ENCODE measurements at places on chromosomes 11 and 22.

DNA sequence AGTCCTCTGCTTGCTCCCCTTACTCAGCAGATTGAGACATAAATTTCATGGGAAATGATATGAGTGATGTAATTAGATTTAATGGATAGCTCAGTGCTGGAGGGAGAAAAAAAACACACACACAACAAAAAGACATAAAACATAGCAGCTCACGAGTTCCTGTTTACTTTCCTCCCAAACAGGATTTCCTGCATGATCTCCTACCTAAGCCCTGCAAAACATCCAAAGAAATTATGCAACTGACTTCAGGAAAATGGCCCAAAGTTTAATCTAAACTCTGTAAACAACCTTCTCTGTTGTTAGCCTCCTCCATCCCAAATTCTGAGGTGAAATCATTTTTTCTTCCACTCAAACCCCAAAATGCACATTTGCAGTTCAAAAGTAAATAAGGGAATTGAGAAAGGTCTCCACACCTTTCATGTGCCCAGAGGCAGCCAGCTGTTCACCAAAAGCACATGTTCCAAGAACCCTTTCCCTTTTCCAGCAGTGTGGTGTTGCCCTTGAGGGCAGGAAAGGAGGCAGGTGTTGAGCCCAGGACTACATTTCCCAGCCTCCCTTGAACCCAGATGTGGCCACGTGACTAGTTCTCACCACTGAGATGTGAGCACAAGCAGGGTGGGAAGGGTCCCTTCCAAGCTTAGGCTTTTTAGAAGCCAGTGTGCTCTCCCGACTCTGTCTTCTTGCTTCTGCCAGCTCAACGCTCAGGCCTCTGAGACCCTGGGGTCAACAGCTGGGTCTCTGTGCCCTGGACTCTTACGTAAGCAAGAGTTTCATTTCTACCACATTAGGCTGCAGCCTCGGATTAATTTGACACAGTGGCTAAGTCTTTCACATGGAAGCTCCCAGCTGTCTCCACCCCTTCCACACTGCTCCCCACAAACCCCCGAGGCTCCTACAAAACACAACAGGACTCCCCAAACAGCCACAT lies 301.2 kb downstream of the CTTN start:
- no peak for DNase-seq

DNA sequence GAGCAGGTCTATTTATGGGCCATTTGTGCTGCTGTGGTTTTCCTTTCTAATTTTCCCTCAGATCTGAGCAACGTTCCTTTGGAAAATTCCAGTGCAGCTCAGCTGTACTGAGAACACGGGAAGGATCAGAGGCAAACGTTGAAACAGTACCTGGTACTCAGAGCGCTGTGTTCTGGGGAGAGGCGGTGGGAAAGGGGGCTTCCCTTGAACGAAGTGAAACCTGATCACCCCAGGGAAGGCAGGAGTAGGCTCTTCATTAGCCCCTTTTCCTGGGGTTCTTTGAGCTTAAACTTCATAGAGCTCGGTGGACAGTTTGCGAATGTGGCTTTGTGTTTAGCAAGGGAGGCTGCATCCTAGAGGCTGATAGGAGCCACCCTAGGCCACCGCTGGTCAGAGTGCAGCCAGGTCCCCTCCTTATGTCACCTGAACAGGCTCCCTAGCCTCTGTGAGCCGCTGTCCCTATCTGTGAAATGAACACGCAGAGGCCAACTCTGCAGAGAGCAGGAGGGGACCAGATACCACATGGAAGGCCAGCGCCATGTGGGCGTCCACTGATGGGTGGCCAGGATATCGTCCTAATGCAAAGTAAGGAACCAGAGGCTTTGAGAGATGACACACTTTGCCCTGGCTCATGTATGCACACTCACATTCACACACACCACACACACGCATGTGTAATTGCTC lies 1464.8 kb downstream of the BRD1 start:
- no peak for DNase-seq

DNA sequence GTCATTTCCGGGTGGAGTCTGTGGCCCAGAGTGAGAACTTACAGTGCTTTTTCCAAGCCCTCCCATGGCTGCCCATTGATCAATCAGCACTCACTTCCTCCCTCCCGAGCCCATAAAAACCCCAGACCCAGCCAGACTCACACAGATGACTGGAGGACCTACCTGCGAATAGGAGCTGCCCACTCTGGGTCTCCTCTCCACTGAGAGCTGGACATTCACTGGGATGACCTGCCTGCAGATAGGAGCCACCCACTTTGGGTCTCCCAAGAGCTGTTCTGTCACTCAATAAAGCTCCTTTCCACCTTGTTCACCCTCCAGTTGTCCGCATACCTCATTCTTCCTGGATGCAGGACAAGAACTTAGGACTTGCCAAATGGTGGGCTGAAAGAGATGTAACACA lies 56.0 kb upstream of the B3GNT6 start:
- DNase-seq = no peak

DNA sequence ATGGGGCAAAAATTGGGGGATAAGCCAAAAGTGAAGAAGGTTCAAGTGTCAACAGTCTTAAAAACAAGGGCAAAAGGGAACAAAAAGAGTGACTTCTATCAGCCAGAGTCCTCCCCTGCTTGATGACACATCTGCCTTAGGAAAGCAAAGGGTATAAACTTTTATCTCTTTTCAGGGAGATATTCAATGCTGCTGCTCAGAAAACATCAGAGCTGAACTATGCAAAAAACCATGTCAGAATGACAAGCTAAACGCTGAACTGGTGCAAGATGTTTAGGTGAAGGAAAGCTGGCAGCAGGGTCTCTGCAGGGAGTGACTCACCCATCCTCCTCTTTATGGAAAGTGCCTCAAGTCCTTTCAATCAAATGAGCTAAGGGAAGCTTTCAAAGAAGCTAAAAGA lies 24.7 kb downstream of the ALG9 start:
- DNase-seq = no peak

GRCh38 chr22:33923660-33924246 lies 3.5 kb upstream of the LARGE1 start:
- no peak for DNase-seq

DNA sequence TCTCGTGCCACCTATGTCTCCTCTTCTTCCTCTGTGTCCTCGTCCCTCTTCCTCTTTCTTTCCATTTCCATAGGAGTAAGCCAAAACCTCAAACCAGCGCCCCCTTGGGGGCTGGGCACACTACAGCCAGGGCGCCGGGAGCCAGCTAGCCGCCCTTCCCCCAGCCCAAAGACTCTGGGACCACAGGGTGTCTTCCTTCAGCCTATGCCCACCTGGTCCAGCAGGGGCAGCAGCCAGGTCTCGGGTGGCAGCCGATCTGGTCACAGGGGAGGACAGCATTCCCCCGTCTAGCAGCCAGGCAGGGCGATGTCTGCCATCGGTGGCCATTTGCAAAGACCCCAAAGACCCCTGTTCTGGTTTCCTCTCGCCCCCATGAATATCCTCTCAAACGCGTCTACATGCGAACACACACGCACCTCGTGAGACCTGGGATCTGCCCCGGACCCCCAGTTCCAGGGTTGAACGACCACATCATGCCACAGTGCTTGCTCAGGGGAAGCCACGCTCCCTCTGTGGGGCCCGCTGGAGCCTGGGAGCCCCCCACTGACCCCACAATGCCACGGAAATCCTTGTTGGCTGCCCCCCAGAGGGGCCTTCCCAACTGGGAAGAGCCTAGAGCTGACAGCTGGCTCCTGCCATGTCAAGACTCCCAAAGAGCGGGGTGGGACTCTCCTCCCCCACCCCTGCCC lies 546.0 kb upstream of the CCDC179 start:
- DNase-seq = no peak

- DNase-seq = no peak
Observed at GRCh38 chr22:30351226-30351625, 5.5 kb downstream of the SF3A1 start.

GRCh38 chr11:129320494-129320893 lies 55.2 kb upstream of the BARX2 start:
- no peak for DNase-seq

GRCh38 chr11:64566915-64567891 lies 23.8 kb upstream of the SLC22A12 start:
- DNase-seq = no peak

DNA sequence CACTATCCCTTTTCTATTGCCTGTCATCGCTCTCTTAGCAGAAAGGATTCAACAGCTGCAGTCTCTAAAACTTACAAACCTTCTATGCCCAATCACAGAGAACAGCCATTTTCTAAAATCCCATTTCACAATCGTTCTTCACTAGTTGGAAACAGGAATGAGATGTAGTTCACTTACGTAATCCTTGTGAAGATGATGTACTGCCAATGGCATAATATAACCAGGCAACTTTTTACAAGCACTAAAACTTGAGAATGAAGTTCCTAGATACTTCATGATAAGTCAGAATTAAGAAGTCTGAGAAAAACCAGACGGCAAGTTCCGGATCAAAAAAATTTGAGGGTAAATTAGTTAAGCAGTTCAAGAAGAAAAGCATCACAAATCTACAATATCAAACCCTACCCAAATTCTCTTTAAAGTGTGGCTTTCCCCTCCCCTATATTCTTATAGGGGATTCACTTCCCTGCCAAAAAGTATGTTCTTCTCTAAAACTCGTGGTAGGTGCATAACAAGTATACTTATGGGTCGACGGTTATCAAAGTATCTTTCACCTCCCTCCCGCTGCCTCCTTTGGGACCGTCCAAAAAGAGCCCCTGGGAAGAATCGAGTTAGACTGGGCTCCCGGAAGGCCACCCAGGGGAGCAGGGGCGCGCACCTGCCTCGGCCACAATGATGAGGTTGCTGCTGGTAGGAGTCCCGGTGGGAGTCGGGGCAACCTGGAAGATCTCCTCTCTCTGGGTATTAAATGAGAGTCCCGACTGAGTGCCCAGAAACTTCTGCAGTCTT lies 666 bp downstream of the MSANTD4 start:
- no peak for DNase-seq

GRCh38 chr11:42179216-42179615 lies 719.8 kb upstream of the LRRC4C start:
- DNase-seq = no peak

DNA sequence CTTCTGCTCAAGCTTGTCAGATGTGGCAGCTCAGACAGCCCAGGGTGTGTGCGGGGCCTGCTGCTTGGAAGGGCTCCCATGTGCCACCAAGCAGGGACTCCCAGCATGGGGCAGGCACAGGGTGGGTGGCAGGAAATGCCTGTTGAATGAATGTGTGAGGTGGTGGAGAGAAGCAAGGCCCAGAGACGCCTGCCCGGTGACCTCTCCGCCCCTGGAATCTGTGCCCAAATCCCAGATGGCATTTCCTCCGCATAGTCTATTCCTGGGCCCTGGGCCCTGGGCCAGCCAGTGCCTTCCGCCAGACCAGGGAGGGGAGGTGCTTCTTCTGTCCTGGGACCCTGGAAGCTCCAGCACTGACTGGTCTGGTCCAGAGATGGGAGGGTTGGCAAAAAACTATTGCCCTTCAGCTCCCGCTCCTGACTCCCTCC lies 3.7 kb downstream of the CST6 start:
- no peak for DNase-seq

DNA sequence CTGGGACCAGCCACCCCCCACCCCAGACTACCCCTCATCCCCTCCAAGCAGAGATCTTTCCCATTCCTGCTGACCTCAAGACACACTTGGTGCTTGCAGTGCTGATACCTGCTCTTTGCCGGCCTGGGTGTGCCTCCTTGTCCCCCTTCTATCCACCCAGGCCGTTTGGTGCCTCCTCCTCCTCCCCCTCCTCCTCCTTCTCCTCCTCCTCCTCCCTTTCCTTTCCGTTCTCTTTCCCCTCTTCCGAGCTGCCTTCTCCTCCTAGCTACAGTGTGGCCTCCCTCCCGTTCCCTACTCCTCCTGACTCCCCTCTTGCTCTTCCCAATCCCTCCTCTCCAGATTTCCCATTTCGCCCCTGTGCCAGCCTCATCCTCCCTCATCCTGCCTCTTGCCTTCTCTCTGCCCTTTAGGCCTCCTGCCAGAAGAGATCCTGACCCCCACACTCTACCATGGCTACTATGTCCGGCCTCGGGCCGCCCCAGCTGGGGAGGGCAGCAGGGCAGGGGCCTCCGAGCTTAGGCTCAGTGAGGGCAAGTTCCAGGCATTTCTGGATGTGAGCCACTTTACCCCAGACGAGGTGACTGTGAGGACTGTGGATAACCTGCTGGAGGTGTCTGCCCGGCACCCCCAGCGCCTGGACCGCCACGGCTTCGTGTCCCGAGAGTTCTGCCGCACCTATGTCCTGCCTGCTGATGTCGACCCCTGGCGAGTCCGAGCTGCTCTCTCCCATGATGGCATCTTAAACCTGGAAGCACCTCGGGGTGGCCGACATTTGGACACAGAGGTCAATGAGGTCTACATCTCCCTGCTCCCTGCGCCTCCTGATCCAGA lies 712 bp downstream of the HSPB2 start:
- no peak for DNase-seq
